ENCODE measurements at places on chromosomes 3 and 15.

DNA sequence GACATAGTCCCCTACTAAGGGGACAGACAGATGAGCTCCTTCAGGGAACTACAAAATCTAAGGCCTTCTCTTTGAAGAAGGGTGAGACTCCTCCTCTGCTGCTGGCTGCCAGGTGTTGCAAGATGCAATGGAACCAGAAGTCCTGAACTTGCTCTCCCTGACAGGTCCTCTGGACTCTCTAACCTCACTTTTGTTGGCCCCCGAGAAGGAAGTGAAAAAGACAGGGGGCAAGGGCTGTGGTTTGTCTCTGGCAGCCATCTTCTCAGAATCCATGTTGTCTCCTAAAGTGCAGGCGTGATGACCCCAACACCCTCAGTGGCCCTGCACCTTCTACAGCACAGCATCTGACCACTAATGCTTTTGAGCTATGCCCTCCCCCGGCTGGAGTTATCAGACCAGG, 292.5 kb downstream of the CHST2 start:
- DNase-seq, result no peak

DNA sequence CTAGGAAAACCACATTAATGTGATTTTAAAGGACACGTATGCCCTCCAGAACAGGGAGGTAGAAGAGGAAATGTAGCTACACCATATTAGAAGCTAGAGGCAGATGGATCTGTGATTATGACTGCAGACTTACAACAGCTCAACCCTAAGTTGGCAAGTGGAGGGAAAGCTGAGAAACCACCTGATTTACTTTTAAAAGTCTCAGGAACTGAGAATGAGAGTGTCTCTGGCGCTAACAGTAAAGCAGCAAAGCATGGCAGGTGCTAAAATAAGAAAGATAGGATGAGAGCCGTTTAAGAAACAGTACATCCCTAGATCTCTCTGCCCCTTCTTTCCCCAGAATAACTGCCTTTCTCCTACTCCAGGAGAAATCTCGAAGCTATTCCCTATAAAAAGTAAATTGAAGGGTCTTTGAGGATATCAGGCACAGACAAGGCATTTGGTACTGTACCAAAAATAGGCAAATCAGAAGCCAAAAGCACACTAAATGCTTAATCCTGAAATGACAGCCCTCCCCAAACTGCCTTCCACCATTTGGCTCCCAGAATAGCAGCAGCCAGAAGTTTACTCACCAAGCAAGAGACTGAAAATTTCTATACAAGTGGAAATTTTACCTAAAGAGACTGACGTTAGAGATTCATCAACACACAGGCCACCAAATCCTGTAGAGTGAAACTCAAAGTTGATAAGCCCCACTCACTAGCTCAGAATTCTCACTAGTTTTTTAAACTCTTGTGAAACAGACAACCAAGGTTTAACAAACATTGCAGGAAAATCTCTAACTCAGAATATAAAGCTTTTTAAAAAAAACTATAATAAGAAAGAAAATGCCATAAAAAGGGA, 34.3 kb upstream of the PARP14 start:
- no peak for DNase-seq

DNA sequence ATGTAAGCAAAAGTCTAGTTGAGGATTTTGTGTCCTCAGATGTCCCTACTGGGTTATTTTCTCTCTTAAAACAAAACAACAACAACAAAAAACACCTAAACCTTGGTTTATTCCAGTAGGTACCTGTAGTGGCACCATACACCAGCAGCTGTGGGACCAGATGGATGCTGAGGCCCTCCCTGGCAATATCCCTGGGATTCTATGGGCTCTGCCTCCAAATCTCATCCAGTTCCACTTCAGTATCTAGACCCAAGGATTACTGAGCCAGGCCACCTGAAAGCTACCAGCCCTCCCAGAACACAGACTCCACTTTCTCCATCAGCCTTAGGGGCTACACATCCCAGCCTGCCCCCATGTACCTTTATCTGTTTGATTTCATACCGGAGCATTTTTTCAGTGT, 1.7 kb downstream of the TIMP4 start:
- DNase-seq, result no peak

GRCh38 chr3:155664925-155665695, 79.8 kb downstream of the PLCH1 start:
- DNase-seq, result no peak

- no peak for DNase-seq
Measured at GRCh38 chr3:172102123-172102882, 62.9 kb downstream of the FNDC3B start.

- no peak for DNase-seq
Measured at GRCh38 chr3:115632026-115632425, 8.7 kb downstream of the GAP43 start.

DNA sequence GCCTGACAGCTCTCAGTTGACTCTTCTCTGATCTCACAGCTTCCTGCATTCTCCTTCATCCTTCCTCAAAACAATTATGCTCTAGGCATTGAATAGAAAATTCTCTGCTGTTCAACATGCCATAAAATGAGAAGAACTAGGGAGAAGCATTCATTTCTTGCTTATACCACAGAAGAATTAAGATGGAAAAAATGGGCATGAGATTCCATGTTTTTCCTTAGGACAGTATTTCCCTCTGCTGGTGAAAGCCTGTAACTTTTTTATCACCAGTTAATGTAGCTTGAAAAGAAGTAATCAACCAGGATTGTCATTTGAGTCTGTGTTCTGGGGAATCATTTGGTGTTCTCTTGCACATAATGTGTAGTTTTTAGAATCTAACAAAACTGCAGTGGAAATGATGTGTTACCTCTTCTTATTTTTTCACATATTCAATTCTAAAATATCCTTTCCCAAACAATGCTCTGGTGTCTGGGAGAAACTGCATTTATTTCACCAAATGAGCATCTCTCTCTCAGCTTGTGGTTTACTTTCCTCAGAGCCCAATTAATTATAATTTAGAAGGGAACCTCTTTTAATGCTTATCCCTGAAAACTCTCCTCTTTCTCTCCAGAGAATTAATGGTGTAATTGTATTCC, 92.8 kb upstream of the DCBLD2 start:
- no peak for DNase-seq

- no peak for DNase-seq
Measured at GRCh38 chr3:35968043-35968622, 328.8 kb downstream of the ARPP21 start.

DNA sequence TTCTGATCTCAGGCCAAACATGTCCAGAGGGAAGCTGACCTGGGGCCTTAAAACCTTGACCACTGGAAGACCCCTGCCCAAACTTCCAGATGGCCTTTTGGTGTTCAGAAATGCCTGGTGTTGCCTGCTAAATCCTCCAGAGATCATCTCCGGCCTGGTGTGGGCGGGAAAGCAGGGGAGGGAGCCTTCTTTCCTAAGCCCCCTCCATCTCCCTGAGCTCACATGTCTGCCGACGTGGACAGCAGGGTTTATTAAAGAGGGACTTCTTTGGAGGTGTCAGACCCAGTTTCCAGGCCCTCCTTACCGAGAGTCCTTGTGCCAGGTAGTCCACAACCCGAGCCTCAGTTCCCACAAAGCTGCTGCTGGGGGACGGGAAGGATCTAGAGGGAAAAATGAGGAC, 55.9 kb upstream of the SLC6A1 start:
- DNase-seq, result peak; percentile 48

DNA sequence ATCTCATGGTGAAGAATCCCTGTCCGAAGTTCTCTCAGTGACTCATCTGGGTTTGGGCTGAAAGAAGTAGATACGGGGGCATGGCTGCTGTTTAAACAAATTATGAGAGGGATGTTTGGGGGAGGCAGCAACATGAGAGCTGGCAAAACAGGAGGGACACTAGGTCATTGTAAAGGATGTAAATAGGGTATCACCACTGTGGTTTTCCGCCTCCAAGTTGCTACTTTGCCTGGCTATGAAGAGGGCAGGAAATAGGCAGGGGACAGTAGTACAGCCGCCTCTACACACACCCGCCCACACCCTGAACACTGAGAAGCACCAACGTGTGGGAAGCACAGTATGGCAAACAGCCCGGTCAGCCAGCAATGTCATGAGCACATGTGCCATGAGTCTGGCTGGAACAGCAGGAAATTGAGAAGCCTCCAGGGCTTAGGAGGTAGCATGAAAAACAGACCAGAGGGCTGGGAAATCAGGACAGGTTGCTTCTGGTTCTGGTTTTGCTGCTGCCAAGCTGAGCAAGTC, 17.1 kb downstream of the HEXA start:
- no peak for DNase-seq

GRCh38 chr3:126464997-126465396, 10.7 kb downstream of the ZXDC start:
- DNase-seq, result no peak

GRCh38 chr3:170714562-170715535, 129.0 kb upstream of the SLC7A14 start:
- no peak for DNase-seq

DNA sequence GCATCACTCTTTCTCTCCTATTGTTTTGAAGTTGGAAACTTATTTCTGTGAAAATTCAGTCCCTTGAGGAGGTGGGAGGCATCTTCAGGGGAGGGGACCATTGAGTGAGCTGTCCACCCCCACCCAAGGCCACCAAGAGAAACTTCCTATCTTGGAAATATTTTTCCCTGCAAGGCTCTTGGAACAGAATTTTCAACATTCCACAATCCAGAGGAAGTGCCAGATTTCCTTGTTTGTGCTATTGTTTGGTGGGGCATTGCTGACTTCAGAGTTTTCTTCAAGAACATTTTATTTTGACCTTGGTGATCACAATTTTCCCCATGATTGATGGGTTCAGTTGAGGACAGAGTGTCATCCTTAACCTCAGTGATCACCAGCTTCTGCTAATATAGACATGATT, 12.0 kb downstream of the DNASE1L3 start:
- DNase-seq, result no peak

- no peak for DNase-seq
Measured at GRCh38 chr15:69668963-69669362, 216.3 kb downstream of the RPLP1 start.

- DNase-seq, result no peak
Measured at GRCh38 chr3:142445816-142446254, 2.0 kb downstream of the XRN1 start.

DNA sequence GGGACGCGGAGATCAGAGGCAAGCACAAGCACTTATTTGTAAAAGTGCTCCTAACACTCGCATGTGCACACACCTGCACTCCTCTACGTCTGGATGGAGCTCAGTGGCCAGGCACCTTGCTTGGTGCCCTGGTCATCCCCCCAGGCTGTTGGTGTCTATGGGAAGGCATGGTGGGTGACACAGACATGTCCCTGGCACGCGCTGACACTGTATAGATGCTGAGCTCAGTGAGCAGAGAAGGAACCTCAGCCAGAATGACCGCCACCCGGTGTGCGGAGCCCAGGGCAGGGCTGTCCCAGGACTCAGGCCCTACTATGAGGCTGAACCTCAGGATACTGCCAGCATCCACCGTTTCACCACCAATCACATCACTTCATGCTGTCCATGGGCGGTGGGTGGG, 64.5 kb downstream of the NIPA2 start:
- DNase-seq, result no peak

- DNase-seq, result peak; percentile 74
Measured at GRCh38 chr15:86183596-86184491, 104.2 kb downstream of the AGBL1 start.

GRCh38 chr3:190339130-190339529, 16.9 kb upstream of the CLDN1 start:
- DNase-seq, result no peak

DNA sequence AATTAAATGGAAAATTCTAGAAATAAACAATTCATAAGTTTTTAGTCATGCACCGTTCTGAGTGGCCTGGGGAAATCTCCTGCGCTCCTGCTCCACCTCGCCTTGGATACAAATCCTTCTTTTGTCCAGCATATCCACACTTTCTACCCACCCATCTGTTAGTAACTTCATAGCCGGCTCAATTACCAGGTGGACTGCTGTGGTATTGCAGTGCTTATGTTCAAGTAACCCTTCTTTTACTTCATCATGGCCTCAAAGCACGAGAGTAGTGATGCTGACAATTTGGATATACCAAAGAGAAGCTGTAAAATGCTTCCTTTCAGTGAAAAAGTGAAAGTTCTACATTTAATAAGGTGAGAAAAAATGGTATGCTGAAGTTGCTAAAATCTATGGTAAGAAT, 142.3 kb upstream of the CHL1 start:
- DNase-seq, result no peak

GRCh38 chr3:24943961-24944360, 449.3 kb upstream of the THRB start:
- DNase-seq, result no peak

GRCh38 chr15:53072077-53072476, 281.9 kb upstream of the ONECUT1 start:
- peak; percentile 44 for DNase-seq

GRCh38 chr3:160464321-160464720, 14.7 kb upstream of the TRIM59 start:
- DNase-seq, result no peak

DNA sequence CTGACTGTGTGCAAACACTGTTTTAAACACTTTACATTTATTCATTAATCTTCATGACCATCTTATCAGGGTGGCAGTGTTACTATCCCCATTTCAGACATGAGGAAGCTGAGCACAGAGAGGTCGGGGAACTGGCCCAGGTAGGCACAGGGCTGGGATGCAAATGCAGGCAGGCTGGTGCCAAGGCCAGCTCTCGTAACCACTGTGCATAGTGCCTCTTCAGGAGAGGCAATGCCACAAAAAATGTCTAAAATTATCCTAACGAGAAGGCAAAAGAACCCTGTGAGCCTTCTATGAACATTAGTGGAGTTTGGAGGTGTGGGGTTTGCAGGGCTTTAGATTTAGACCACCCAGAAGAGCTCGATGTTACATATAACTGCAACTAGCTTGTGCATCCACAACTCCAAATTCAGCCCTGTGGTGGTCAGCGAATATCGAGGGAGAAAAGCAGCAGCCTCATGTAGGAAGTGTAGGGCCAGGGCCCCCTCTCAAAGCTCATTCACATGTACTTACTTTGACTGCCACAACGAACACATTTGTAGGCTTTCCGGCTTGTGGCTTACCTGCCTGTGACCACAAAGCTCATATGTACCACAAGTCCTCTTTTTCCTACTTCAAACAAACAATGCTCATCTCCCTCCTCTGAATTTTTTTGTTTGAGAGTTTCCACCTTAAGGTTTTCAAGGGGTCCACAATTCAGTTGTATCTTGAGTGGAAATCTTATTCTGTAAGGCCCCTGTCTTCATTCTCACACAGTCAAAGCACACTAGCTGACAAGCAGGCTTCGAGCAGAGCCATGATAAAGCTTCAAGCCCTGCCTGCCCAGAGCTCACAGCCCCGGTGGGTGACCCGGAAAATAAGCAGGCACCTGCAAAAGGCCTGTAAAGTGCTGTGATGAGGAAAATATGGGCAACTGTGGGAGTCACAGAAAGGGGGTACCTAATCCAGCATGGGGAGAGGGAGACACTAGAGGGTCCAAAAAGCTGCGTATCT, 722.9 kb upstream of the CFAP20DC start:
- no peak for DNase-seq
